Substantia nigra (tissue), 51 donors: ENCODE measurements at places on chromosomes 12 and 14.

DNA sequence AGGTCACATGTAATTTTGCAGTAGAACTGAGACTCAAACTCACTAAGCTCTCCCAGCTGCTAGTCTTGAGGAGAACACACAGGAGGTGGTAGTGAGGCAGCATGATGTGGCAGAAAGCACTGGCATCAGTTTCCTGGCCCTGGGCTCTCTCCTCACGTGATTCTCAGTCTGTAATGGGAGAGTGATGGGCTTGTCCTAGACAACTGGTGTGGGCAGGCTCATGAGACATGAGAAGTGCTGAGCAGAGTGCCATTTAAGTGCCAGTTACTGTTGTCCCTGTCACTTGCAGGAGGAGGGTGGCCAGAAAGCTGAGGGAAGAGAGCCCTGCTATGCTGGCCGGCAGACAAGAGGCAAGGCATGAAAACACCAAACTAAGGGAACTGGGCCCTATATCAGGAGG, 48.5 kb upstream of the OVCH1 start:
- DNase-seq = no peak

- peak; percentile 63 for DNase-seq
These were observed 11.1 kb downstream of the SSH1 start for GRCh38 chr12:108846290-108846701.

DNA sequence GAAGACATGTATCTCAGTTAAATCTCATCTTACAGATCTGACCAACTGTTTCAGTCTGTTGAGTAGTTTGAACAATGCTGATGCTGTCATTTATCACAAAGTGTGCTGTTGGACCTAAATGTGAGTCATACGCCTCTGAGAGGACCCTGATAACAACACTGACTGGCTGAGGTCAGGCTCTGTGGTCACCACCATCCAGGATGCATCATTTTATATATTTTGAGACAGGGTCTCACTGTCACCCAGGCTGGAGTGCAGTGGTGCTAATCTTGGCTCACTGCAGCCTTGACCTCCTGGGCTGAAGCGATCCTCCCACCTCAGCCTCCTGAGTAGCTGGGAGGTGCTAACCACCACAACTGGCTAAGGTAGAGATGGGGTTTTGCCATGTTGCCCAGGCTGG, 181.0 kb upstream of the RGS6 start:
- no peak for DNase-seq

GRCh38 chr12:119259484-119259883, 75.0 kb upstream of the CCDC60 start:
- no peak for DNase-seq

DNA sequence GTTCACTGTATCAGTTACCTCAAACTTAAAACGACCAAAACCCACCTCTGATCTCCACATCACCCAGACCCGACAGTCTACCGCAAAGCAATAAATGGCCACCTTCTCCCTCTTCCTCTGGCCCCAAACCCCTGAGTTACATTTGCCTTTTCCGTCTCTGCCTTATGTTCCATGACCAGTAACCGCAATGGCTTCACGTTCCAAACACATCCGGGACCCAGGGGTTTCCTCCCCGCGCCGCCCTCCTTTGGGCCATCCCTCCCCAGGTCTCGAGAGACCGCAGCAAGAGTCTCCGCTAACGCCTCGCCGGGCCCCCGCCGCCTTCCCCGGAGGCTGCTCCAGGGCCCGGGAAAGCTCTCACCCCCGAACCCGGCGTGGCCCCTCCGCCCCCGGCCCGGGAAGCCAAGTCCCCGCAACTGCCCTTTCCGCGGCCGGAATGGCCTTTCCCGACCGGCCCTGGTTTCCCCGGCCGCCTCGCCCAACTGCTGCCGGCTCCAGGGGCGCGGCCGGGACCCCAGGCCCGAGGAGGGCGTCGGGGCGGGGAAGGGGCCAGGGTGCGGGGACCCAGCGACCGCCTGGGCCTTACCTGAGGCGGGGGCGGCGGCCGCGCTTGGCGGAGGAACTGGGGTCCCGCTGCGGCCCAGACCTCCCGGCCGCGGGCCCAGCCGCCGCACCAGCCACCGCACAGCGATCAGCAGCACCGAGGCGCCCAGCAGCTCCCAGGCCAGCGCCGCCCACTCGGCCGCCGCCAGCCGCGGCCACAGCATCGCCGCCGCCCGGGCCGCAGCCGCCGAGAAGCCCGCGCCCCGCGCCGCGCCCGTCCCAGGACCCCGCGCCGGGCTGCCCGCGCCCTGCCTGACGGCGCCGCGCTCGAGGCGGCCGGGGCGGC, at the start of gene ANKLE2:
TSS of gene ANKLE2 (minus strand) at position 801 of the 889 bp plus-strand sequence. CDS start at position 767, 34 bp downstream.
- DNase-seq = peak; percentile 66

- no peak for DNase-seq
These were observed 64.8 kb upstream of the HIF1A start for GRCh38 chr14:61630399-61631044.

DNA sequence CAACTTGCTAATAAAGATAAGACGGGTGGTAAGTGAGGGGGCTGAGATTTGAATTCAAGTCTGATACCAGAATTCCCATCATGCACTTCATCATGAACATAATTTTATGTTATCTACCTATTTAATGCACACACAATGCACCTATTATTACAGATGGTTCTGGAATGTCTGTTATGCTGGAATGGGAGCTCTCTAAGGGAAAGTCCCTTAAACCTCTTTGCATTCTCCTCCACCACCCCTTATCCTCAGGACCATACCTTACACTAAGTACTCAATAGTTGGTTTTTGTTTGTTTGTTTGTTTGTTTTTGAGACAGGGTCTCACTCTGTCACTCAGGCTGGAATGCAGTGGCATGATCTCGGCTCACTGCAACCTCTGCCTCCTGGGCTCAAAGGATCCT, 7.0 kb upstream of the MSI1 start:
- no peak for DNase-seq

- peak; percentile 43 for DNase-seq
These were observed 82.6 kb upstream of the TRAF3 start for GRCh38 chr14:102694530-102695166.

DNA sequence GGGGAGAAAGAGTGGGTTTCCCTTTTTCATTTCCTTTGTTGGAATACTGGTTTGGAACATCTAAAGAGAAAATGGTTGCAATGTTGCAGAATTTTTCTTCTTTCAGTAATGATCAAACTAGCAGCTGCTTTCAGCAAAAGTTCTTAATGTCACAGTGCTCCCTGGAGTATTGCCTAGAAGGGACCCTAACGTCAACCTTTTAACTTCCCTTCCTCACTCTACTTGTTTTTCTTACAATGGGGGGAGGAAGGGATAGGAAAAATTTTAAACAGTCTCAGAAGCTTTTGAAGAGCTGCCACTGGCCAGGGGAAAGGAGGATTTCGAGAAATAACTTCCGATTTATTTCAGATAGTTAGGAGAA, 521.8 kb downstream of the MED13L start:
- no peak for DNase-seq

DNA sequence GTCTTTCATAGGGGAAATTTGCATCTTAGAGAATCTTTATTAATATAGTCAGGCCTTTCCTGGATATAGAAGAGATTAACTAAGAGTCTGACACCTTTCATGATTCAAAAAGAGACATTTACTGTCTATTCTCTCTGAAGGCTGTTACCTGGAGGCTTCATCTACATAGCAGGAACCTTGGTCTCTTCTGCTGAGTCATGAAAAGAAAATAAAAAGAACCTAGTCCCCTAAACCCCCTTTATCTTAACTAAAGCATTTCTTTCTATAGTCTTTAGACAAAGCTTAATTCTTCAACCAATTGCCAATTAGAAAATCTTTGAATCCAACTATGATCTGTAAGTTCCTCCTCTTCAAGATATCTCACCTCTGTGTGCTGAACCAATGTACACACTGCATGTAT, 33.1 kb downstream of the RPS29 start:
- DNase-seq = no peak

DNA sequence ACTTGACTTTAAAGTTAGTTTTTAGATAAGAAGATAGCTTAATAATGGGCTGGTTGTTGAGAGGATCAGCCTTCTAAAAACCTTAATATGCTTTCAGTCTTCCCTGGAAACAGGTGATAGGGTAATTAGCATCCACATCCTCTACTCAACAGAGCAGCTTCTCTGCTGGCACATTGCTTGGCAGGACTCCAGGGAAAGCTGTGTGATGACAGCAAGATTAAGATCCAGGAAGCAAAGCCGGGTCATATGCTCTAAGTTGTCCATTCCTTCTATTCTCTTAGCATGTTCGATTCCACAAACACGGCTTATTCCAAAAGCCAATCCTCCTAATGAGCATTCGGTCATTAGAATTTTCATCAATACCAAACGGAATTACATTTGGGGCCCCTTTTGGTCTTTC, 87.0 kb downstream of the HMGA2 start:
- no peak for DNase-seq
